ENCODE measurements at places on chromosomes 16 and 17.

DNA sequence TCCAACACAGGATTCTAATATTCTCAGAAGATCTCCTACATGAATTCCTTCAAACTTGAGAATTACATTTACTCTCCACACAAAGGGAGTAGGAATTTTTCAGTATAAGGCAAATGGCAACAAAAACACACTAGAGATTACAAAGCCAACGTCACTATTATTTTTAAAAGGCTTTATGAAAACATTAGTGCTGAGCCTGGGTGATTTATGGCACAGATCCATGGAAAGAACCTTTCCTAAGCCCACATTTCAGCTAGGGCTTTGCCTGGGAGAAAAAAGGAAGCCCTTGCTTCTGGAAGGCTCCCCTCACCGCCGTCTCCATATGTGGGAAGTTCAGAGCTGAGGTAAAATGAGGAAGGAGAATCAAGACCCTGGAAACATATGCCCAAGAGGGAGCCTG is 499.4 kb upstream of the HSBP1 start:
- no peak for DNase-seq

DNA sequence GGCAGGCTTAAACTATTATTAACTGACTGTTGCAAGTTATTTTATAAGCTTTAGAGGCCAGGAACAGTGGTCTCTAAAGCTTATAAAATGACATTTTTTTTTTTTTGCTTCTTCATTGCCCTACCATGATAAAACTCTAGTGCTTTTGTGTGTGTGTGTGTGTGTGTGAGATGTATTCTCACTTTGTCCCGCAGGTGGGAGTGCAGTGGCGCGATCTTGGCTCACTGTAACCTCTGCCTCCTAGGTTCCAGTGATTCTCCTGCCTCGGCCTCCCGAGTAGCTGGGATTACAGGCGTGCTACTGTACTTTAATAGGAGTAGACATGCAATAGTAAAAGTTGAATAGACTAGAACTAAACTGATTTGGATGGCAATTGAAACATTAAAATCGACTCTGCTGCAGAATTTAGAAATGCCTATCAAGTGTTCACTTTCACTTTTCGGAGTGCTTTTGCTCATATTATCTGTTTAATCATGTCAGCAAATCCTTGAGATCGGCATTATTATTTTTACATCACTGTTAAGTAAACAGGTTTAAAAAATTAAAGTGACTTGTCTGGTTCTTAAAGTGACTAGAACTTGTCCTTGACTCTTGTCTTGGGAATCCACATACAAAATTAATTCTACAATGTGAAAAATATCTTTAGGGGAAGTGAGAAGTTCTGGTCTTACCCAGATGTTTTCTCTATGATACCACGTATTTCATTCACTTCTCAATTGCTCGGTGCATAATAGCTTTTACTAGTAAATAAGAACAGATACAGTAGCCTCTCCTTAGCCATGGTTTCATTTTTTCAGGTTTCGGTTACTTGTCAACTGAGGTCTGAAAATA is 8.4 kb upstream of the PCTP start:
- DNase-seq = no peak

DNA sequence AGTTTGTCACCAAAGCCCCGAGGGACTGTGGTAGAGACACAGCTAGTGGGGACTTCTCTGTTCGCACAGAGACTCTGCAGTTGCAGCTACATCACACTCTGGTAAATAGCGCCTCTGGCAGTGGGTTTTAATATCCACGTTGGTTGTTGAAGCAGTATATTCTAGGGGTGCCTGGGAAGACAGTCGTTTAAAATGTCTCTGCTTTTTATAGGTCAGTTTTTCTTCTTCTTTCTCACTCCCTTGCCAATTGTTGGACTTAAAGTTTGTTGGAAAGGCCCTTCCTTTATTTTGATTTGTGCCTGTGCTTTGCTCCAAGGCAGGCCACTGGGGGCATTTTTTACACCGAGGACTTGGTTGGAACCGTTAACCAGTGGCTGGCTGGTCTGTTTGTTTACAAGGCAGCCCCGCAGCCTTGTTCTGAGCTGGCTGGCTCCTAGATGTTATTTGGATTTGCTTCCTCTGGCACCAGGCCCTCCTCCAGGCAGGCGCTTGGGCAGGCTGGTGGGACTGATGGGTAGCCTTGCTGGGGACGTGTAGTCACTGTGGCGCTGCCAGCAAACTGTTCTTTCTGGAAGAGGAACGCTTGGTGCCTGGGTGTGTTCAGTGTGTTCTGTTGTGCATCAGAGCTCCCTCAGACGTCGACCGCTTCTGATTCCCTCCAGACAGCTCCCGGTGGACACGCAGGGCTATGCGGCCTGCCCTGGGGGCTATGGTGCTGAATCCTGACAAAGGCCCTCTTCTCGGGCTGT is 218.2 kb upstream of the CHMP6 start:
- no peak for DNase-seq

GRCh38 chr16:66913081-66913480 is 5.6 kb downstream of the CDH16 start:
- no peak for DNase-seq

GRCh38 chr17:68849673-68850610 is 105.2 kb downstream of the ABCA8 start:
- no peak for DNase-seq

GRCh38 chr17:31297090-31297489 is at the start of gene OMG:
Gene OMG (minus strand): TSS chr17:31297239. CDS start chr17:31296331, 908 bp downstream.
- no peak for DNase-seq

GRCh38 chr16:10652730-10653590 is 41.8 kb downstream of the TEKT5 start:
- no peak for DNase-seq
